T-helper 22 cell (primary cell): ENCODE measurements at places on chromosomes 4 and X.

DNA sequence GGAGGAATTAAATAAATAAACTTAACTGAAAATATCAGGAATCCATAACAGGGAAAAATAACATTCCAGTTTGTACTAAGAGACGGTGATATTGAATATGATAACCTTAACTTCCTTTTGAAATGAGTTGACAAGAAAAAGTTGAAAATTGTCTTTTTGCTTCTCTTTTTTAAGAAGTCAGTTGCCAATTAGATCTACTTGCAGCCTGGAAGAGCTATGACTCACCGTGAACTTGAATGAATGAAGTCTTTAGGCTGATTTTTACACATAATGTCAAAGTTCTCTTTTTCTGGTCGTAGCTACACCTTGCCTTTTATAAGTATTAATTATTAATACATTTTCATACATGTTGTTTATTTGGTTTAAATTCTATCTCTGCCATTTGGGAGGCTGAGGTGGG, 94.4 kb upstream of the HPGD start:
- no peak for DNase-seq

DNA sequence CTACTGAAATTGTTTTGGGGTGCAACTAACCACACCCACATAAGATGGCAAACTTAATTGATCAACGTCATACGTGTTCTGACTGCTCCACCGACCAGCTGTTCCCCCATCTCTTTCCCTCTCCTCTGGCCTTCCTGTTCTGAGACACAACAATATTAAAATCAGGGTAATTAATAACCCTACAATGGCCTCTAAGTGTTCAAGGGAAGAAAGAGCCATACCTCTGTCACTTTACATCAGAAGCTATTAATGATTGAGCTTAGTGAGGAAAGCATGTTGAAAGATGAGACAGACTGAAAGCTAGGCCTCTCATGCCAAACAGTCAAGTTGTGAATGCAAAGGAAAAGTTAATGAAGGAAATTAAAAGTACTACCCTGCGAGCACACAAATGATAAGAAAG, 173.9 kb upstream of the FTHL17 start:
- no peak for DNase-seq

GRCh38 chr4:1793496-1793840, 375 bp downstream of the FGFR3 start:
- peak; percentile 14 for DNase-seq

DNA sequence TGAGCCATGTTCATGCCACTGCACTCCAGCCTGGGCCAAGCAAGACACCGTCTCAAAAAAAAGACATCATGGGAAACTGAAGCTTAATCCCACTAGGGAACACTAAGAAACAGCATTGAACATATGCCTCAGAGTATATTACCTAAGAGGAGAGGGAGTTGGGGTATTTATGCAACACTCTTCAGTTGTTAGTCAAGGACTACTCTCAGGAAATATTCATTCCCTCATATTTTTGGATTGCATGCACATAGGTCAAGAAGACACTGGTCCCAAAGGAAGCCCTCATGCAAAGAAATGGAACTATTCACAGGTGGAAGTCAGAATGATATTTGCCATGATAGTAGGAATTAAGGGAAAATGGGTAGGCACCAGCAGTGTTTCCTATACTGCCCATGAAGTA, 22.8 kb upstream of the PAPSS1 start:
- DNase-seq: no peak

DNA sequence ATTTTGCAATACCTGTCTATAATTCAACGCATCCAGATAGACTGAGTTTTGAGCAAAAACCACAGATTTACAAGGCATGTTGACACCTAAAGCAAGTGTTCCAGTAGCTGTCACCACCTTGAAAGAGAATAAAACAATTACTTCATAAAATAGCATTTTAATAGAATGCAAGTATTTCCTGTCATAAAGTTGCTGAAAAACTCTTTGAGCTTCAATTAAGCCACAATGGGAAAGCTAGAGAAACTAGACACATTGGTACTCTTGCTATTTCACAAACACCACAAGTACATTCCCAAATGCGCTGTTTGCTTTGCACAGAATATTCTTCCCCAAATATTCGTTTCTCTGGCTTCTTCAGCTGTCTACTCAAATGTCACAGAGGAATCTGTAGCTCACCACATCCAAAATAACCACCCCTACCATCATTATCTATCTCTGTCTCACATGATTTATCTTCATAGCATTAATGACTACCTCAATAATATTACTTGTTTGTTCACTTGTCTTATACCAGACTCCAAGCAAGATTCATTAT, 70.3 kb downstream of the DDX60 start:
- DNase-seq: no peak

GRCh38 chr4:148355442-148356123, 86.6 kb downstream of the NR3C2 start:
- DNase-seq: no peak

DNA sequence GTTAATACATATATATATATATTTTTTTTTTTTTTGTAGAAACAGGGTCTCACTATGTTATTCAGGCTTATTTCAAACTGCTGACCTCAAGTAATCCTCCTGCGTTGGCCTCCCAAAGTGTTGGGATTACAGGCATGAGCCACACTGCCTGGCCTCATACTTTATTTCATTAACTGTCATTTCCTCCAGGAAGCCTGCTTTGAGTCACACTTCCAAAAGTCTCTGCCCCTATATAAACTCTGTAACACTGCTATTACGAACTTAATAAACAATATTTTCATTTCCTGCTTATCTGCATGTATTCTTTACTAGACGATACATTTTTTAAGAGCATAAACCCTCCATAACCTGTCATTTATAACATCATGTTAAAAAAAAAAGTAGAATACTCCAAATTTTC, 167.2 kb downstream of the WDFY3 start:
- no peak for DNase-seq

GRCh38 chr4:9952415-9952950, 68.8 kb downstream of the SLC2A9 start:
- no peak for DNase-seq

DNA sequence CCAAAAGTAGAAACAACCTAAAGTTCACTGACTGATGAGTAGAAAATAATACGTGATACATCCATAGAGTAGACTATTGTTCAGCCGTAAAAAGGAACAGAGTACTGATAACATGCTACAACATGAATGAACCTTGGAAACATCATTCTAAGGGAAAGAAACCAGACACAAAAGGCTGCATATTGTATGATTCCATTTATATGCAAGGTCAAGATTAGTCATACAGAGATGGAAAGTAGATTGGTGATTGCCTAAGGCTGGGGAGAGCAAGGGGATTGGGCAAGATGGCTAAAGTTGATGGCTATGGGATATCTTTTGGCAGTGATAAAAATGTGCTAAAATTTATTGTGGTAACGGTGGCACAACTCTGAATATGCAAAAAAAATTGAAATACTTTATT, 209.1 kb downstream of the RELL1 start:
- DNase-seq: no peak

DNA sequence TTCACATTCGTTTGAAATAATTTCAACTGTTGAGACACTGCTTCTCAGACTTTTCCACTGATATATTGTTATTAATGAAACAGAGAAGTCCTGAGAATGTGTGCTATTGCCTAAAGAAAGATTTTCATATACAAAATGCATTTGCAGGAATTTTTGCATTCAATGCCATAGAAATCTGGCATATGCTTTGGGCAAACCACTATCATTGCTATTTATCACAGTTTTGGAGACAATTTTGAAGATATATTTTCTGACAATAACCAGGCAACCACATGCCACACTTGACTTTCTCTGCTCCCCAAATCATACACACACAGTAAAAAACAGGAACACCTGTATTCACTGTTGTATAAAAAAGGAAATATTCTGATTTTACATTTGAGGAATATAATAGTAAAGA, 1303.7 kb upstream of the IGFBP7 start:
- no peak for DNase-seq

GRCh38 chr4:54908763-54909162, 216.6 kb downstream of the KDR start:
- DNase-seq: no peak

DNA sequence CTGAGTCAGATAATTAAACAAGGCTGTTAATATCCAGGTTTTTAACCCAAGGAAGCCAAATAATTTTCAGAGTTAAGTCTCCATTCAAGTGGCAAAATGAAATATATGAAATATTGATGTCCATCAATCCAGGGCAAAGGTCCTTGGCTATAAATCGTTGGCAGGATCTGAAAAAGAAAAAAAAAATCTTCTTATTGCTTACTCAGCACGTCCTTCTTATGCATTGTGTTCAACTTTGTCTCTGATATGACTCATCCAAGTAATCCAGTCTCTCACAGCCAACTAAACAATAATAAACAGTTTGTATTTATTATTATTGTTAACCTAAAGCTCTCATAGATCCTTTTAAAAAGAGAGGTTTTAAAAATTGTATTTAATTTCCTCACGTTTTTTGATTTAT, 851.2 kb downstream of the ADGRL3 start:
- DNase-seq: no peak
